ENCODE measurements at places on chromosomes 3 and 15.

GRCh38 chr3:12139111-12139511 lies 19.6 kb downstream of the TIMP4 start:
- no peak for DNase-seq

GRCh38 chr3:39505866-39506742 lies 38.6 kb downstream of the MOBP start:
- no peak for DNase-seq

DNA sequence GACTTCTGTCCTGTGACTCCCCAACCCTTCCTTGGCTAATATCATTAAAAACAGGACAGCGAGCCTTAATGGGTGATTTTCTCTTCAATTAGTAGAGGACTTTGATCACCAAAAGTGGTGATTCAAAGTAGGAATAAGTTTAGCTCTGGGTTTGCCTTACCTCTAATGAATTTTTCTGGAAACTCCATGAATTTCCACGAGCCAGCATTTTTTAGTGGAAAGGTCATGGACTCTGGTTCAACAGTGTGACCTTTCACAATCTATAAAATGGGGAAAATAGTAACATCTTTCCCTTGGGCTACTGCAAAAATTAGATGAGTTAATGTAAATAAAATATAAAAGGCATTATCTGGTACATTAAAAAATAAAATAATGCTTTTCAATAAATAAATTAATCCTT lies 417.8 kb upstream of the NR2F2 start:
- no peak for DNase-seq

DNA sequence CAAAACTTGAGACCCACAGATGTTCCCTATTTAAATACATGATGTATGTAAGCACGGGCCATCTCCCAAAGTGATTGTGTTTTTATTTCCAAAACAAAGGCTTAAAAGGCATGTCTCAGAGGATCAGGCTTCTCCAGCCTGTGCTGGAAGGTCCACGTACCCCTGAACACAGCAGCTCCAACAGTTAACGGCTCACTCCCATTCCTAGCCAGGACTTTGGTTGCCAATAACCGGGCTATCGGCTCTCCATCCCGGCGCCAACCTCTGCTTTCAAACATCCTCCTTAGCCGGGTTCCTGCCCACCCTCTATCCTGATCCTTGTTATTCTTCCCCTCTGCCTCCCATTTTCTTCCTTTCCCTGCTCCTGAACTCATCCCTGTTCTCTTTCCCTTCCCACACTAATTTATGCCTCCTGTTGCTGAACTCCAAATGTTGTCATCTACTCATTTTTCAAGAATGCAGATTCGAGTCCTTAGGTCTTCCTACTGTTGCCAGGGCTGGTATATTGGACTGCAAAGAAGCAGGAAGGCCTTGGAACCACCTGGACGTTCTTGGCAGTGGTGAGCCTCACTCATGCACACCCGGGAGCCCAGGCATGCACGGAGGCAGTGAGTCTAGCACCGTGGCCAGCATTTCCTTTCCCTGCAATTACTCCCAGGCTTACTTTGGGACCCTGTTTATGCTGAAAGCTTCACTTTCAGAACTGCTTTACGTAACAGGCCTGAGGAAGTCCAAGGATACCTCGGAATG lies 128.4 kb upstream of the RAD18 start:
- DNase-seq, result no peak
